ENCODE measurements at places on chromosomes 3 and 15.

DNA sequence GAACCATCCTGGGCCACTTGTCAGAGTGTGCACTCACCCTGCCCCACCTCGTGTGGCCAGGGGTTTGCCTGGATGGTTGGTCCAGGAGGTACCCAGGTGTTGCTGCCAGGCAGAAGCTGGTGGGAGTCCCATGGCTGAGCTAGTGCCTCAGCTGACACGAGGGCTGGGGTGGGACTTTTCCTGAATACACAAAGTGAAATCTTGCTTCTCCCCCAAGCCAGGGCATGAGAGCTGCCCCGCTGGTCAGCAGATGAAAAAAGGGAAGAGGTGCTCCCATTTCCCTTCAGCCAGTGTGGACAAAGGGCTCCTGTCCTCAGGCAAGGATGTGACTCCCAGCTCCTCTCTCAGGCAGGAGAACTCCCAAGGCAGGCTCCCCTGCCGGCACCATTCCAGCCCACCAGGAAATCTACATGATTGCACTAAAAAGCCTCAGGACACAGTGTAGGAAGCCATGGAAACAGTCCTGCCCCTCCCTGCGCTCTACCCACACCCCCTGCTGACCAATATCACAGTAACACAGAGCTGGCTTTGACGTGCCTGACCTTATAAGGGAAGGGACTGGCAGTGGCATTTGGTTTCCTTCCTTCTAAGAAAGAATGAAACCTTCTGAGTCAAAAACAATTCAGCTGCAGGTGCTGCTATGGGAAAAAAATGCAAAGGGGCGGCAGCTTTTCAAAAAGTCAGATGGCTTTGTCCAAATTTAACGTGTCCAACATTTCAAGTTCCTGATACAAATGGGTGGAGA, 33.9 kb downstream of the MYO5C start:
- peak; percentile 3 for DNase-seq

- DNase-seq = no peak
Observed at GRCh38 chr3:72628065-72628464, 220.2 kb downstream of the SHQ1 start.

- DNase-seq = peak; percentile 35
Observed at GRCh38 chr15:63156755-63157117, 541 bp downstream of the RPS27L start.

GRCh38 chr3:195895078-195895860, 13.1 kb downstream of the TNK2 start:
- peak; percentile 50 for DNase-seq

- DNase-seq = no peak
Observed at GRCh38 chr3:55333923-55334322, 153.2 kb downstream of the WNT5A start.

DNA sequence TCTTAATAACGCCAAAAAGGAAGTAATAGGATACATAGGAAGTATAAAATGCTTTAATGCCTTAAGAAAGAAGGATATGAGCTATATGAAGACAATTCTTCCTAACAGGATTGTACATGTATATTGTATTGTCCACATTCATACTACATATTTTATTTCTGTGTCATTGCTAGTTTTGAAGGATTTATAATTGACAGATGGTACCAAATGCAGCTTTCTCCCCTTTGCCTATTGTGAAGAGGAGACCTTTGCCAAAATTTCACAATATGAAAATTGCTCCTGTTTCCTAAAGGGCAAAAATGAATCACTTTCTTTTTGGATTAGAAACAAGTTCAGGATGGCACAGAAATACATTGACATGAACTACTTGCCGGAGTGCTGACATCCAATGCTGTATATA, 34.8 kb upstream of the EOMES start:
- DNase-seq = no peak
